ENCODE measurements at places on chromosomes 4 and X.

DNA sequence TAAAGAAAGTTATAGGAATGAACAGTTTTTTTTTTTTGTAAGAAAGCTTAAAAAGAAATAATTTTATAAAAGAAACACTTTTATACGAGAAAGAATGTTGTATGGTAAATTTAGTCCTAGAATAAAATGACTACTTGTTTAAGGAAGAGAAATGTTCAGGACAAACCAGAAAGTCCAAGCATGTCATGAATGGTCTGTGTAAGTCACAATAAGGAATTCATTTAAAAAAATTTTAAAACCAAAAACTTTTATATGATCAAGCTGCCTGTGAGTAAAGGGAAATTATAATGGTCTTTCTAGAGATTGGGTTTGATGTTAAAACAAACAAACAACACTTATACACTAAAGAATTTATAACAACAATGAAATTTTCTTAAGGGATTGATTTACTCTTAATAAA, 858.9 kb upstream of the PCDH7 start:
- DNase-seq: no peak

- peak; percentile 66 for DNase-seq
Measured at GRCh38 chrX:124388562-124388961, 42.2 kb downstream of the SH2D1A start.

DNA sequence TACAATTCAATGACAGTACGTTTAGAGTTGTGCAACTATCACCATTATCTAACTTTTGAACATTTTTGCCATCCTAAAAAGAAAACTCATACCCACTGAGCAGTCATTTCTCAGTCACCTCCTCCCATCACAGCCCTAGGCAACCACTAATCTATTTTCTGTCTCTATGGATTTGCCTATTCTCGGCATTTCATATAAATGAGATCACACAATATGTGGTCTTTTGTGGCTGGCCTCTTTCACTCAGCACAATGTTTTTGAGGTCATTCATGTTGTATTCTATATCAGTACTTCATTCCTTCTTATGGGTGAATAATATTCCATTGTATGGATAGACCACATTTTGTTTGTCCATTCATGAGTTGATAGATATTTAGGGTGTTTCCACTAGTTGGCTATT, 103.0 kb downstream of the PPEF1 start:
- DNase-seq: no peak

DNA sequence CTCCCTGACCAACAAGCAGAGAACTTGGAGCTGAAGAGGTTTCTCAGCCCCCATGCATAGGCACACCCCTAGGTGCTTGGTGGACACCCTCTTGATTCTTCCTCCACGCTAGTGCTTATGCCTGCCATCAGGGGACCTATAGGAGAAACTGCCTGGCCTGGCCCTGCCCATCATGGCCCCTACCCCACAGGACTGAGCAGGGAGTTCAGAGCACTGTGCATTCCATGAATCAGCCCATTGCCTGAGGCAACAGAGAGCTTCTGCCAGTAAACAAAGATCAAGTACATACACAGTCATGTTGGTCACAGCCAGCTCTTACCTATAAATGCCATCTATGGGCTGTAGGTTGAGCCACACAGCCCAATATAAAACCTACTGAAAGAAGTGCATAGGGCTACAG, 99.1 kb upstream of the EDNRA start:
- no peak for DNase-seq

- no peak for DNase-seq
Measured at GRCh38 chr4:139762720-139763119, 97.1 kb downstream of the MGST2 start.

DNA sequence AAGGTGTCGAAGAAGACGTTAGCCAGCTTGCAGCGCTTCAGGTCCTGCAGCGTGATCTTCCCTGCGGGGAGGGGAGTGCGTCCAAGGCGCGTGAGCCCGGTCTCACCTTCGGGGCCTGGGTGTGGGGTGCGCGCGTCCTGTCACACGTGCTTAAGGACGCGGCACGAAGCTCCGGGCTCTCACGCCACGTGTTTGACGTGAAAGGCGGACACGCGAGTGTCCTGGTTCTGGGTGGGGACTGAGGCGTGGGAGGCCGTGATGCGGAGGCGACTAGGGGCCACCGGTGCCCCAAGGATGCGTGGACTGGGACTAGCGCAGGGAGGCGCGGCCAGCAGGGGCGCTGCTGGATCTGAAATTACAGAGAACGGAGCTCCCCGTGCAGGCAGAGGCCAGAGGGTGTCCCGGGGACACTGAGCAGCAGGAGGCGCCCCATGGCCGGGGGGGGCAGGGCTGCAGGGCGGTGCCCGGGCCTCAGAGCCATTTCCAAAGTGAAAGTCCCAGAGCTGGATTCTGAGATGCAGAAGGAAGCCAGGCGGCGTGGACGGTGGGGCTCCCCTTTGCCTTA, 20.3 kb upstream of the GTPBP6 start:
- DNase-seq: no peak

GRCh38 chr4:11494232-11494631, 65.5 kb upstream of the HS3ST1 start:
- no peak for DNase-seq
